Activated CD4-positive, alpha-beta memory T cell treated with anti-CD3 and anti-CD28 coated beads for 36 hours (primary cell): ENCODE measurements at places on chromosomes 4 and X. TPM values are rescaled to one million over a fixed set of nuclear protein-coding genes. Genes with fewer than 3 reads are reported as not detected.

HSFX2 gene
- 0.29 TPM for total RNA-seq

- no peak for DNase-seq
These were observed 11.2 kb downstream of the TRAPPC11 start for GRCh38 chr4:183670251-183670650.

- no peak for DNase-seq
These were observed 324.3 kb upstream of the PCDH10 start for GRCh38 chr4:132824761-132825160.

DNA sequence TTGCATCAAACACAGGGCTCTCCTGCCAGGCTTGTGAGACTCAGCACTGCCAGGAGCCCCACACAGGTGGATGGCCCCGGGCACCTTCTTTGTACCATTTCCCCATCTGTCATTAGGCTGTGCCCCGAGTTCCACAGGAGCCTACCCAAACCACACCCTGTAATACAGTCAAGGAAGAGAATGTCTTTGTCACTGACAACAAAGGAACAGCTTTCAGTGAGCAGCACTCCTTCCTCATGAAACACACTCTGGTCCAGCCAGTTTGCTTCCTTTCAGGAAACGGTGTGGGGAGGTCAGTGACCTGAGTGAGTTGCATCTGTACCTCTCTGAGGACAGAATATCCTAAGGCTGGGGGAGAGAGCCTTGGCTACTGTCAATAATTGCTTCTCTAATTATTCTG, 53.7 kb downstream of the LNX1 start:
- DNase-seq = no peak

TMEM150C gene
- total RNA-seq = not detected

- no peak for DNase-seq
These were observed 157.3 kb downstream of the AASDH start for GRCh38 chr4:56229947-56230346.

GRCh38 chrX:40132751-40133150, 35.0 kb upstream of the BCOR start:
- DNase-seq = no peak

DNA sequence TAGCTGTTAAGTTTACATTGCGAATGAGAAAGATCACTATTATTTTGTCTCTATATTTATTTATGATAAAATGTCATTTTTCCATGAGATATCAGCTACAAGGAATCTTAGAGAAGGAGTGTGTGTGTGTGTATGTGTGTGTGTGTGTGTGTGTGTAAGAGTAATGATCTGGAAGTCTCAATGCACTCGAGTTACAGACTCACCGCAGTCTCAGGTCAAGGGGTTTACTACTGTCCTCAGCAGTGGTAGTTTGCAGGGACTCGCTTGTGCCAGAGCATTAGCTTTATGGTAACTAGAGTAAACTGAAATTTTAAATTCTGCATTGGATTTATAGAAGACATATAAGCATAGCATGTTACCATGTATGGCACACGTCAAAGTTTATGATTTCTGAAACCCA, 30.8 kb downstream of the LRP2BP start:
- DNase-seq = no peak

DNA sequence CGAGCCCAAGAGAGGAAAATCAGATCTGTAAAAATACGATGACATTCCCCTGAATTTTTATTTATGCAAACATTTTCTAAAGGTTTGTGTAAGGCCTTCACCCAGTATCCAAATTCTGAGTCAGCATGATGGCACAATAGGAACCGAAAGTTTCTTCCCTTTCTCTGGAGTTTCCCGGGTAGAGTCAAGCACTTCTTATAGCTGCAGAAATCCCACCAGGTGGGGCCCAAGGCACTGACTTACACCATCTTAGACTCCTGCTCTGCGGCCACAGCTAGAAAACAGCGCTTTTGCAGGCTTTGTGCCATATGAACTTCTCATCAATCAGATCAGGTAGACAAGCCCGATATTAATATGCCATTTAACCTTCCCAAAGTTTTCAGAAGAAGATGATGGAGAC, 13.4 kb downstream of the LEF1 start:
- DNase-seq = no peak

SHROOM2 gene
- total RNA-seq = not detected

DNA sequence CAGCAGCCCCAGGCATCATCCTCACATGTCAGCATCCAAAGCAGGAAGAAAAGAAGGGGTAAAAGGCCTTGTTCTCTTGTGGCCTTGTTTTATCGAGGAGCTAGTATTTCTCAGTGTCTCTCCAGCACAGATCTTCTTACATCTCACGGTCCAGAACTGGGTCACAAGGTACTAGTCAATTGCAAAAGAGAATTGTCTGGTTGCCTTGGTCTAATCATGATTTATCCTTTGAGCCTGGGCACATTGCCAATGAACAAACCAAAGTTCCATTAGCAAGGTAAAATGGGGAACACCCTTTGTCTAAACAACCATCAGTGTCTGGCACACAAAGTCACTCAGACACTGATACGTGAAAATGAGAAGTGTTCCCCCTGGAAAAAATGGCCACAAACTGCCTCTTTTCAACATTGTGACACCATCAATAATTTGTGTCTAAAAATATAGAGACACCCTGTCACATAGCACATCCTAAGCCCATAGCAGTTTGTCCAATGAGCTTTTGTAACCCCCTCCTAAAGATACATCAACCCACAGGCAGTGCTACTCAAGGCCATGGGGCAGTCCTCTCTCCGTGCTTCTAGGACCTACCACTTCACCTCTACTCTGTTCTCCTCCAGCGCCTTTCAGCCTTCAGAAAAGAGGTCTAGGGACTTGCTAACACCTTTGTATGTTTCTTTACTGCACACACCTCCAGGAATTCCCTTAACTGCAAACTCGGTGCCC, 534.4 kb downstream of the MID1IP1 start:
- DNase-seq = no peak
